LoVo (cell line): ENCODE measurements at places on chromosomes 6 and 20.

- peak; percentile 3 for DNase-seq
Observed at GRCh38 chr6:119865466-119866350, 516.1 kb upstream of the MAN1A1 start.

DNA sequence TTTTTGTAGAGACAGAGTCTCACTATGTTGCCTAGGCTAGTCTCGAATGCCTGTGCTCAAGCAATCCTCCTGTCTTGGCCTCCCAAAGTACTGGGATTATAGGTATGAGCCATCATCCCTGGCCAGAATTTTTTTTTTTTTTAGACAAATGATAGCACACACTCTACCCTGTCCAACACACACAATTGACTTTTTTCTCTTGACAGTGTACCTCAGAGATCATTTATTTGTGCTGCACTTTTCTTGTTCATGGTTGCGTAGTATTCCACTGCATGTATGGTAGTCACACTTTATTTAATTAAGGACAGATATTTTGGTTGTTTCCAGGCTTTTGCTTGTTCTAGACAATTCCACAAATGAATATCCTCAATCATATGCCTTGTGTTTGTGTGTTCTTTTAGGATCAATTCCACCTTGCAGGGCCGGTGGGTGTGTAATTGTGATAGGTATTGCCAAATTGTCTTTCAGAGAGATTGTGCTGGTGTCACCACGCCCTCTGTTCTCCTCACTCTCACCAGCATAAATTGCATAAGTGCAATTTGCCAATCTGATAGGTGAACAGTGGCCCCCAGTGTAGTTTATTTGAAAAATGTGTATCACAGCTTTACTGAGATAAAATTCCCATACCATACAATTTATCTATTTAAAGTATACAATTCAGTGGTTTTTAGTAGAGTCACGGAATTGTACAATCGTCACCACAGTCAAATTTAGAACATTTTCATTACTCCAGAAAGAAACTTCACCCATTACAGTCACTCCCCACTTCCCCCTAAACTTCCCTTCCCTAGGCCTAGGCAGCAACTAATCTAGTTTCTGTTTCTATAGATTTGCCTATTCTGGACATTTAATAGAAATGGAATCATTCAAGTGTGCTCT lies 20.1 kb downstream of the SRC start:
- no peak for DNase-seq

DNA sequence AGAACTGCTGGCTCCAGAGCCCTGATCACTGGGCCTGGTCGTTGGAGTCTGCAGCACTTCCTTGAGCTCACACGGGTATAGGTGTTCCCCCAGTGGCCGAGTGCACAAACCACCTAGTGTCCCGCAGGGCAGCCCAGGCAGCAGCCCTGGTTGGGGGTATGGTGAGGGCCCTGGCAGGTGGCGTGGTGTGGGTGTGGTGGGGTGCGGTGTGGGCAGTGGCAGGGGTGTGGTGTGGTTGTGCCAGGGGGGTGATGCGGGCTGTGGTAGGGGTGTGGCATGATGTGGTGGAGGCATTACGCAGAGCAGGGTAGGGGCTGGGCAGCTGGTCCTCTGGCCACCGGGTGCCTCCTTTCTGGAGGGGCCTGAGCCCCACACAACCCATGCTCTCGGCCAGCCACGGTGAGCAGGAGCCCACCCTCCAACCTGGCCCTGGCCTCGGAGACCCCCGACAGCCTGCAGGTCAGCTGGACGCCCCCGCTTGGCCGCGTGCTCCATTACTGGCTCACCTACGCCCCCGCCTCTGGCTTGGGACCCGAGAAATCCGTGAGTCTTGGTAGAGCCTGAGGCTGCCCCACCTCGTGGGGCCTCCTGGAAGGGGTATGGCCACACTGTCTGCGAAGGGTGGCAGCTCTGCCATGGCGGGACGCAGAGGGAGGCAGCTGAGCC lies 20.5 kb downstream of the COL20A1 start:
- no peak for DNase-seq

- no peak for DNase-seq
Observed at GRCh38 chr6:169663468-169663867, 38.4 kb downstream of the WDR27 start.

GRCh38 chr20:31684153-31685015 lies 38.3 kb downstream of the BCL2L1 start:
- no peak for DNase-seq

DNA sequence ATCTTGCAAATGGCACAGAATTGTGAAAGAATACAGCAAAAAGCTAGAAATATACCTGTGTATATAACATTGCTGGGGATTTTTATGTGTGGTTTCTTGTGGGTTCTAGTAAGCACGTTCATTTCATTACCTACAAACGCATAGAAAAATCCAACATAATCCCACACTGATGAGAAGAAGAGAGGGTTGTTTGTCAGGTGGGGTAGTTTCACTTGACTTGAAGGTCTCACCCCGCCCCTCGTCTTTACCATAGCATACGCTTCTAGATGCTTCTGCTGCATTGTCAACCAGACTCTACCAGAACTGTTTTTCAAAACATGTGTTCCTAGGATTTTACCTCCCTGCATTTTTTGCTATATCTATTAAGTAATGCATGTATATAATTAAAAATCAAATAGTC lies 284.1 kb upstream of the TAB2 start:
- DNase-seq, result no peak

DNA sequence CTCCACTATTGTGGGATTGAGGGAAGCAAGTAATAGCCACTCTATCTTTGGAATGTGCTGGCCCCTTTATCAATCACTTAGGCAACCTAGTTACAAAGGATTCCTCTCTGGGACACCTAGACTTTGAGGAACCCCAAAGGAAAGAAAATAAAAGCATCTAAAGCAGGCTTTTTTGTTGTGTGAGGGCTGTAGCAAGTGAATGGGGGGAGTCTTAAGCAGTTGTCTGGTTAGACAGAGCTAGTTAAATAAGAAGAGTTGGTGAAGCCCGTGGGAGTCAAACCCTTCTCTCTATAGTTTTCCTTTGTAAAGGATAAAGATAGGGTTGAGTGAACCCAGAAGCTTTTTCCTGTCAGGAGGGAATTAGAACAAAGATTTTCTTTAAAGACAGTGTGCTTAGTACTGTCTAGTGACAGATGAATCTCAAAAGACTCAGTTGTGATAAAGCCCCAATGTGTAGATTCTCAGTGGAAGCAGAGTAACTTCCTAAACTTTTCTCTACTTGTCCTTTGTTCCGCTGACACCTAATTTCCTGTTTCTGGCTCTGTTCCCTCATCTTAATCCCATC lies 63.3 kb downstream of the HDGFL1 start:
- DNase-seq, result no peak

DNA sequence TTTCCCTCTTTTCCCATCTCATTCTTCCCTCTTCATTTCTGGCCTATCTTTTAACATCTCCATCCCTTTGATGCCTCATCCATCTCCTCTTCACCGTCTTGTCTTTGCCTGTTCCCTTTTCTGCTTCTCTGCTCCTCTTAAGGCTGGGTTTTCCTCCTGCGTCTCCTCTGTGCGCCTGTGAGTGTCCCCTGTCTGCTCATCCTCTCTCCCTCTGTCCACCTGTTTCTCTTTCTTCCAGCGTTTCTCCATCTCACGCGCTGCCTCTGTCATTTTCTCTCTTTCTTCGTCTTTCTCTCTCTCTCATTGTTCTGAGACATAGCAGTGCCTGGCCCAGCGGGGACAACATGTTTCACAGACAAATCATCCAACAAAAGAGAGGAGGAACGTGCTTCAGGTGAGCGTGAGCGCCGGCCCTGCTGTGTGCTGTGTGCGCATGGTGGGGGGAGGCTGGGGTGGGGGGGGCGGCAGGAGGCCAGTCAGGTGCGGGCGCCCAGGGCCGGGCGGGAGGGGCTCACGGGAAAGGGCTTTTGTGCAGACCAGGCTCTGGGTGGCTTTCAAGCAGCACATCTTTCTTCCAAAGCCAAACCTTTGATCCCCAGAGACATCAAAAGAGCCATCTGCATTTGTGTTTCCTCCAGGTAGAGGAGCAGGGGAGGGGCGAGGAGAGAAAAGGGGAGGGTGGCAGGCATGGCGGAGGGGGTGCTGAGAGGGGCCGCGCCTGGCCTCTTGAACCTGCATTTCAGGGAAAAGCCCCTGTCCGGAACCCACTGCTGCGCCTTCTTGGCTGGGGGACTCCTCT lies 121.3 kb downstream of the VEGFA start:
- DNase-seq, result no peak

DNA sequence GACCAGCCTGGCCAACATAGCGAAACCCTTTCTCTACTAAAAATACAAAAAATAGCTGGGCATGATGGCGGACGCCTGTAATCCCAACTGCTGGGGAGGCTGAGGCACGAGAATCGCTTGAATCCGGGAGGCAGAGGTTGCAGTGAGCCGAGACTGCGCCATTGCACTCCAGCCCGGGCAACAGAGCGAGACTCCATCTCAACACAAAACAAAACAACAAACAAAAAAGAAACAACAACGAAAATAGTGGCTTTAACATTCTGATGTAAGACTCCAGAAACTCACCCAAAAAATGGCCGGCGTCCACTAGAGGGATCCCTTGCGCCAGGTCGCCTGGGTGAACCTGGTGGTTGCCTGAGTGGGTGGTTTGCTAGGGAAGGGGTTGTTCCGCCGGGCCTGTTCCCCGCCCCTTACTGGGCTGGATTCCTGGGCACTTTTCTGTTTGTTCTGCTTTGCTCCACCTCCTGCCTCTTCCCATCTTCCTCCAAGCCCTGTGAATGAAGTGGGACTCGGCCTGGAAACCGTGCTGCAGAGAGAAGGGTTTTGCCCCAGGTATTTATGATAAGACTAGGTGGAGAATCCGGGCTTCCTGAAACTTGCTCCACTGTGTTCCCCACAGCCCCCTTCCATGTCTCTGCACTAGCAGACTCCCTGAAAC lies 1.5 kb downstream of the PABPC1L start:
- DNase-seq, result peak; percentile 71

- DNase-seq, result no peak
Observed at GRCh38 chr20:3825526-3825925, 5.2 kb downstream of the AP5S1 start.

GRCh38 chr20:59787538-59787890 lies 145.9 kb downstream of the SYCP2 start:
- no peak for DNase-seq

DNA sequence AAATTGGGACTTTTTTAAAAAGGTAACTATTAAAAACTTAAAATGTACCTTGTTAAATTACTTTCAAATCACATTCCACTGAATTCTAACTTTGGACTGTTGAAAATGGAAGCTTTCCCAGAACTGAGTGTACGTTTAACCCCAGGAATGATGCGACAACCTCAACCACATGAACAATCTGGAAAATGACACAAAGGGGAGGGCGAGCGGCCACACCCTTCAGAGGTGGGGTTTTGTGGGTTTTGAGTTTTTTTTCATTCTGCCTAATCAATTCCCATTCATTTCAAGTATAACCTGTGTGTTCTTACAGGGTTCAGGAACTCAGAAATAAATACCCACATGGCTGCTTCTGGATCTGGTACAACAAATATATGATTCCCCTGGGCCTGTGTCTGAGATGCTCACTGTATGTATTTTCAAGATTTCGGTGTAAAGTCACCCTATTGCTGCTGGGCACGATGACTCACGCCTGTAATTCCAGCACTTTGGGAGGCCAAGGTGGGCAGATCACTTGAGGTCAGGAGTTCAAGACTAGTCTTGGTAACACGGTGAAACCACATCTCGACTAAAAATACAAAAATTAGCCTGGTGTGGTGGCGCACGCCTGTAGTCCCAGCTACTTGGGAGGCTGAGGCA lies 21.6 kb downstream of the CNKSR3 start:
- peak; percentile 24 for DNase-seq

- DNase-seq, result no peak
Observed at GRCh38 chr20:23150304-23151007, 64.3 kb upstream of the CD93 start.

DNA sequence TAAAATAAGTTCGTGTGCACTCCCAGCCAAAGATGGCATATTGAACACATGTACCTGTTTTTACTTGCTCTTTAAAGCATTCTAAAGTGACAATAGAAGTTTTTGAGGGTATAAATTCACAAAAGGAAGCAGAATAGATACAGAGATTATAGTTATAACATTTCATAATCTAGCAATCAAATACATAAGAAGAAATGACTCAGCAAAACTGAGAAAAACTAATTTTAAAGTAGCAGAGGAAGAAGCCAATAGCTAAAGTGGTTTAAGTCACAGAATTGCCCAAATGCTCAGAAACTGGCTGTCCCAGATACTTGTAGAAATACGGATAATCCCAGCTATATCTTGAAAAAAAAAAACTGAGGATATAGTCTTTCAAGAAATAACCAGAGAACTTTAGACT lies 49.2 kb upstream of the TBC1D32 start:
- no peak for DNase-seq
